Activated T-cell treated with anti-CD3 and anti-CD28 coated beads for 1 hour (primary cell): ENCODE measurements at places on chromosomes 3 and 15.

- DNase-seq: no peak
Observed at GRCh38 chr3:42719002-42719401, 16.4 kb upstream of the HHATL start.

GRCh38 chr3:10015461-10015904 lies 10.8 kb upstream of the FANCD2 start:
- no peak for DNase-seq

GRCh38 chr3:97830638-97831037 lies 8.8 kb downstream of the CRYBG3 start:
- no peak for DNase-seq

GRCh38 chr3:140827894-140828293 lies 113.7 kb upstream of the SLC25A36 start:
- DNase-seq: no peak

GRCh38 chr3:16307832-16308531 lies 43.0 kb downstream of the OXNAD1 start:
- DNase-seq: no peak

- no peak for DNase-seq
Observed at GRCh38 chr3:50599716-50600118, 11.9 kb downstream of the CISH start.

- no peak for DNase-seq
Observed at GRCh38 chr3:167300207-167300606, 79.9 kb downstream of the ZBBX start.

DNA sequence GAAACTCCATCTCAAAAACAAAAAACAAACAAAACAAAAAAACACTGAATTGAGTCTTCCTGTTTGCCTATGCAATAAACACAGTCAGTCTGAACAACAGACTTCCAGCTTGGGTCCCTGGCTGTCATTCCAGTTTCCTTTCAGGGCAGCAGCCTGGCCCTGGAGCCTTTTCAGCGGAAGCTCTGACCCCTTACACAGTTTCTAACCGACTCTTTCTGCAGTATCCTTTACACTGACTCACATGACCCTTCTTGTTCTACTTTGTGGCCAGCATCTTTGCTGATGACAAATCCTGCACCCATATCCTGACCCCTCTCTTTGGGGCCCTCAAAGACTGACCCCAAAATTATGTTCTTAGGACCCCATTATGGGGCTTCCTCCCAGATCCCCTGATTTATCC lies 38.3 kb upstream of the INO80 start:
- no peak for DNase-seq

DNA sequence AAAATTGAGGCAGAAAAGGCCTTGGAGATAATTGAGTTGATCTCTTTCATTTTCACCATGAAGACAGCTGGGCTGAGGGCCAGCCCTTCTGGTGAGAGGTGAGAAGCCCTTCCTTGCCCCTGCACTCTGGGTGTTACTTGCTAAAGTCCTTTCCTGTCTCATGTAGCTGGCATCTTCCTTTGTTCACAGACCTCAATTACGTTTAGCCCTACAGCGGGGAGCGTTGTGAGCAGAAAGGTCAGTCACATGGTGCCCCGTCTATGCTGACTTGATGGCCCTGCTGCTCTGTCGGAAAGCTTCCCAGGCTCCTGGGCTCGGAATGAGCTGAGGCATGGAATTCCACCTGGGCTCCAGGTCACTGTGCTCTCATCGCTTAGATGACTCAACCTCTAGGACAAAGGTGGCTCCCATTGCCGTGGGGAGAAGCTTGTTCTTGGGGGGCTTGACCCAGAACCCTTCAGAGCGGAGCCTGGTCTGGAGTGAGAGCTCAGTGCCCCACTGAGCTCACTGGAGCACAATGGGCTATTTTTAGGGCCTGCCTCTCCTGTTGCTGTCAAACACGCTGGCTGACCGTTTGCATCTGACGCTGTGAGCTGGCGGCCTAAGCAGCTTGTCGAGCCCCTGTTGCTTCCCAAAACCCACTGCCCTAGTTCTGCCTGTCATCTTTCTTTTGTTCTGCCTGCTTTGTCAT lies 47.0 kb downstream of the RPLP1 start:
- DNase-seq: no peak

DNA sequence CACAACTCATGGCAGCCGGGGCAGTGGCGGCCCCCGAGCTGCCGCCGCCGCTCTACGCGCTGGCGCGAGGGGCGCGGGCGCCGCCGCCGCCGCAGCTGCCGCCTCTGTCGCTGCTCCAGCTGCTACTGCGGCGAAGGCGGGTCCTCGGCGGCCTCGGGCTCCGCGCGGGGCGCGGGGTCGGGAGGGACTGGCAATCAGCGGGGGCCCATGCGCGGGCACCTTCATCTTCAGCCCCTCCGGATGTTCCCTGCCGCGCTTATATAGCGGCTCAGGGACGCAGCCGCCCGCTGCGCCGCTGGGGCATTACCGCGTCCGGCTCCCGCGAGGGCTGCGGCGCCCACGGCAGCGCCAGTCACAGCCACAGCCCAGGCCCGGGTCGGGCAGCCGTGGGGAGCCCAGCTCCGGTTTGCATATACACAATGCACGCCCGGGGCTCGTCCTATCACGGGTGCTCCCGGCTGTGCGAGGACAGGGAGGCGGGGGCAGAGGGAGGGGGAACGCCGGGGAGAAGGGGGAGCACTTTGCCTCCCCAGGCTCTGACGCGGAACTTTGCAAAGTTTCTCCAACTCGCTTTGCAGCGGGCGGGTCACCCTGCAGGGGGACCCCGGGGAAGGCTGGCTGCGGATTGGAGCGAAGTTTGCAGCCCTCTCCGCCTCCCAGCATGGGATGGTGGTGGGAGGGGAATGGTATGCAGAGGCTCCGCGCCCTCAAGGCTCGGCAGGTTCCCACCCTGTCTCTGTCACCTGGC lies at the start of gene VGLL3:
Gene VGLL3 (minus strand): TSS at position 416 of the 748 bp plus-strand sequence. CDS start 406 bp downstream, at position 10.
- no peak for DNase-seq

DNA sequence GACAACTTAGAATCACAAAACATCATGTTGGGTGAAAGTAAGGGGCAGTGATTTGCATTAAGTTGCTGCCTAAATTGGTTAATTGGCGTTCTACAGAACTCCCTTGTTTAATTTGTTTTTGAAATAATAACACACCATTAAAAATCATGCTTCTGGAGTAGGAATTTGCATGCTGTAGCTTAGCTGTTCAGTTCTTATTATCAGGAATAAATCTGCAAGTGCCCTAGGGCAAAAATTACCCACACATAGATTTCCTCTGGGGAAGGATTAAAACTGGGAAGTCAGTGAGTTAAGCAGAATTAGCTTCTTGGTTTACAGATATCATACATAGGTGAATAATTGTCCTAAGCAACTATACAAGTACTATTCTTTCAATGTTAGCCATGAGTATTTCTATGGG lies 381.6 kb upstream of the NAALADL2 start:
- no peak for DNase-seq

- DNase-seq: no peak
Observed at GRCh38 chr3:21163956-21164355, 587.1 kb downstream of the ZNF385D start.

- DNase-seq: no peak
Observed at GRCh38 chr3:152413240-152413639, 144.5 kb downstream of the MBNL1 start.

DNA sequence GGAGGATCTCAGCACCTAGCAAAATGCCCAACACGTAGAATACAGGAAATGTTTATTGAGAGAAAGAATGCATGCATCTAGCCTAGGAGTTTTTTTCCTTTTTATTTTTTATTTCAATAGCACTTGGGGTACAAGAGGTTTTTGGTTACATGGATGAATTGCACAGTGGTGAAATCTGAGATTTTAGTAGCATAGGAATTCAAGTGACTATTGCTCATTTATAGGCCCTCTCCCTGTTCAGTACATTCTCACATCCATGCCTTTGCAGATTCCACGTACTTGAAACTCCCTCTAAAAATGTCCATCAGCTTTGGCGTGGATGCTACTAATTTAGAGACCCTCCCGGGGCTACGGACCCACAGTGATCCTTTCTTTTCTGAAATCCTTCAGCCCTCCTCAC lies 61.7 kb upstream of the PIAS1 start:
- no peak for DNase-seq

DNA sequence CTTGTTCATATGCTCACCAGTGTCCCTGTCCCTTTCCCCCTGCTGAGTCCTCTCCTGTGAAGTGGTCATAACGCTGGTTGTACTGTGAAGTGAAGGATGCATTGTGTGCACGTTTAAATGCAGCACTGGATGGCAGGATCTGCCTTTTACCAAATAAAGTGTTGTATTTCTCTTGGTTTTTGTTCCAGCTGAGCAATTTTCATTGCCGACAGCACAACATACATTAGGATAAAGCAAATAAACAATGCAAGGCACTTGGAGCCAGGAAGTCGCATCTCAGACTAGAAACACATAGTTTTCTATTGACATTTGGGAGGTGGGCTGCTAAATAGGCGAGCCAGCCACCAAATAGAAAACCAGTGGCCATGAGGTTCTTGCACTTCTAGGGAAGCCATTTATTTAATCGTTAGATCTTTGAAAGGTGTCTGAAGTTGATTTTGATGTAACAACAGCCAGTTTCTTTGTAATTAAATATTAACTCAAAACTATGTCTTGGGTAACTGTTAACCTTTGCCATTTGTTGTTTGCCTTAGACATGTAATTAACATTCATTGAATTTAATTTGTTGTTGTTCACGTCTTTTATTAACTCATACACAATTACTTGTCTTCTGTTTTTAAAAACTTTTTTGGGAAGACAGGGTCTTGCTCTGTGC lies 185.3 kb downstream of the FNDC3B start:
- no peak for DNase-seq

DNA sequence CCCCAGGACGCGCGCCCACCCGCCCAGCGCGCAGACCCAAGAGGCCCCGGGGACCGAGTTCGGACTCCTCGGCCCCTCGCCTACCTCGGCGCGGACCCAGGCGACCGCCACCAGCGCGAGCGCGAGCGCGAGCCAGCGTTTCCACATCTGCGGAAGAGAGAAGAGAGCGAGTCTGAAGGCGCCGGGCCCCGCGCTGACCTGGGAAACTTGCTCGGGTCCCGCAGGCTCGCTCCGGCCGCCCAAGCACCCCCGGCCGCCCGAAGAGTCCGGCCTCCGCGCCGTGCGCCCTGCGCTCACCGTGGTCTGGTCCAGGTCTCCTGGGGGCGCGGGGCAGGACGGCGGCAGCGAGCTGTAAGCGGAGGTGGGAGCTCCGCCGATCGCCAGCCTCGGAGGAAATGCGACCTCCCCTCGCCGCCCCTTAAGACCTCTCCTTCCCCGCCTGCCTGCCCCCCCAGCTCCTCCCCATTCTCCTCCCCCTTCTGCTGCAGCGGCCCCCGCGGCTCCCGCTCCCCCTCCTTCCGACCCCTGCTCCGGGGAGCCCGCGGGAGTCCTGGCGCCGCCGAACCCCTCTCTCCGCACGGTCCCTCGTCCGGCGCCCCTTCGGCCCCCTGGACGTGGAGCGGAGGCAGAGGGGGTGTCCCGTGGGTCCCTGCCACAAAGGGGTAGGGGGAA lies at the start of gene FSTL1:
Gene FSTL1 (minus strand): TSS at position 393 of the 672 bp plus-strand sequence. CDS start 246 bp downstream, at position 147.
- no peak for DNase-seq

GRCh38 chr3:124404621-124405020 lies 325.6 kb upstream of the UMPS start:
- no peak for DNase-seq

DNA sequence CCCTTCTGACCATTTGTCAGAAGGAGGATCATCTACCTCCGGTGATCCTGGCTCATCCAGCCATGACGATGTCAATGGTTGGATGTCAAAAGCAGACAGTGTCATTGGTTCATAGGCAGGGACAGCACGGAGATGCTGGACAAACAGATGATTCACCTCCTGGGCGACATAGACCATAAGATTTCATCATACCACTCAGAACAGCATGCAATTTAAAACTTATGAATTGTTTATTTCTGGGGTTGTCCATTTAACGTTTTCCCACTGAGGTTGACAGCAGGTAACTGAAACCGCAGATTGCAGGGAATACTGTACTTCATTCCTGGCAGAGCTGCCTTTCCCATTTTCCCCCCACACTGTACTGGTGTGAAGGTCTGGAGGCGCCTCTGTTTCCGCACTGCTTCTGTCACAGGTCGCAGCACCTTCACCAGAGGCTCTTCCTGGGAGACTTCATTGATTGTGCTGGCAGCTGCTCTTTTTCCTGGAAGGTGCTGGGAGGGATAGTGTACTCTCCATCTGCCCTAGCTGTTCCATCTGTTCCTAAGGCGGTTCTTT lies 32.5 kb upstream of the TMOD3 start:
- no peak for DNase-seq

DNA sequence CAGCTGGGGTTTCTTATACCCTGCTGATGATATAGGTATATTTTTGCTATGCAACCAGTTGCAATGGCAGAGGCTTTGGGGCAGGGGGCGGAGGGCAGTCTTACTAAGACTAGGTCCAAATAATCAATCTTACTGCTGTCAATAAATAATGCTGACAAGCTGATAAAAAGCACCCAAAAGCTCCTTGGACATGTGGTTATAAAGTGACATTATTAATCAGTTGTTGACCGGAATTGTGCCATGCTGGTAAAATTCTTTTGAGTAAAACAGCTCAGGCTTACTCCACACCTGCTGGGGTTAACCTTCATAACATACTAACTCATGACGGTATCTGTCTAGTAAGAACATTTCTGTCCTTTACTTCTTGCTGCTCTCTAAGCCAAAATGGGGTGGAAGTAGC lies 101.9 kb downstream of the CHST2 start:
- DNase-seq: no peak

- no peak for DNase-seq
Observed at GRCh38 chr3:157515398-157515797, 12.2 kb upstream of the VEPH1 start.

DNA sequence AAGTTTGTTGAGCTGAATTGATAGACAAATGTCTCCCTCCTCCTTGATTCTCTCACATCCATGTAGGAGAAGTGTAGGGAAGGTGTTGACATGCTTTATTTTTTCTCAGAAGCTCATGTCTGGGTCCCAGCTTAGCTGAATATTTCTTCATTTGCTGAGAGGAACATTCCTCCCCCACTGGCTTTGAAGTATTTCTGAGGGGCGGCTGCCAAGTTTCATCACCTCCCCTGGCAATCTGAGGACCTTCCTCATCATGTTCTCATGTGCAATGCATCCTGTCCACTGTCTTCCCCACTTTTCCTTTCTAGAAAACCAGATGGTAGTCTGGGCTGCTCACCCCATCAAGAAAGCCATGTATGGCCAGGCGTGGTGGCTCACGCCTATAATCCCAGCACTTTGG lies 168.9 kb upstream of the RGMA start:
- no peak for DNase-seq

DNA sequence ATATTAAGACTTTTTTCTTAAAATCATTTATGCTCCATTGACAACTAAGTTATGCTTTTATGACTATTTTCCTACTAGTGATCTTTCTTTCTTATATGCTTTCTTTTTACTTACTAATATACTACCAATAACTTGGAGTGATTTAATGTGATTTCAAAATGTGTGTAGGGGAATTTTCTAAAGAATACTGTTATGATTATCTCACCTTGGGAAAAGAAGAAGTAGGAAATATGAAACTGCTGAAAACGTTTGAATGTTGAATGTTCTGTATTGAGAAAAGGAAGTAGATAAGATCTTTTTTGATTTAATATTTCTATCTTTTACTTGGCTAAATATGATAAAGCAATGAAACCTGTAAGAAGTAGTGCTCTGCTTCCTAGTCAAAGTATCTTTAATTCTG lies 7.8 kb upstream of the CD200R1 start:
- no peak for DNase-seq

GRCh38 chr3:13796701-13797460 lies 83.0 kb downstream of the WNT7A start:
- DNase-seq: no peak
